Right renal pelvis (tissue), 4 donors: ENCODE measurements at places on chromosomes 12 and 14. TPM values are rescaled to one million over a fixed set of nuclear protein-coding genes. Genes with fewer than 3 reads are reported as not detected.
A peak's percentile ranks its signal among the peaks of the same experiment; 100 is the strongest.

GRCh38 chr14:57266065-57266464 lies 2.6 kb downstream of the EXOC5 start:
- no peak for DNase-seq

DNA sequence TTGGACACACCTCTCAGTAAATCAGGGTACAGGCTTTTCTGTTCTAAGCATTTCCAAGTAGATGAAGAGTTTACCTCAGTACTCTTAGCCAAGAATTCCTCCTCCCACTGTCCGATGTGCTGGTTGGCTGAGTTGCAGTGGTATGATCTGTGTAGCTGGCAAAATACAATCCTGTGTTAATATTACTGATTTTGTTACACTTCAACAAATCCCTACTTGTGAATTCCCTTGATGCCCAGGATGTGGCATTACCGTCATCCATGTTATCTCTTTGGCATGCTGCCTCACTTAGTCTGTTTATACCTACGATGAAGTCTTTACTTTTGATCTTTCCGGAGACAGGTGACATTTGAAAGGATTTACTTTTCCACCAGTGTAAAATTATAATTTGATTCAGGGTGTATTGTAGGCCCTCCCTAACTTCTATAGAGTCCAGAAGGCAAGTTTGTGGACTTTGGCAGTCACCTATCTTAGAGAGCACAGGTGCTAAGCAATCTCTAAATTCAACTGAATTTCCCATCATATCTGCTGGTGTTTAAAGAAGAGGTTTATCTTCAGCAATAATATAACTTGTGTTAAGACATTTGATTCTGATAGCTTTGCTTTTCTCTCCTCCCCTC lies 10.1 kb downstream of the CCDC196 start:
- no peak for DNase-seq

DNA sequence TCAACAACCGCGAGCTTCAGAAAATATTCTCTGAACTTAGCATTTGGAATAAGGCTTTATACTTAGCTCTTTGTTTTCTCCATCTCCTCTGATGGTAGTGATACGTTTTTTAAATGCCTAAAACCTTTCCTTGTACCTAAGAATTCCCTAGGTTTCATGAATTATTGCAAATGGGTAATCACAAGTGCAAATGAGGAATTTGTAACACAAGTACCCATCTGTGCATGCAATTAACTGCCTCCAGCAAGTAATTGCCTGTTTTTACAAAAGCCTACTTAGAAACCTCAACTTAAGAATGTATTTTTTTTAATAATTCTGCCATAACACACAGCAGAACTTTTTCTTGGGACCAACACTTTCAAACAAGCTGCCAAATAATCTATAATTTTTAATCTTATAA lies 149.2 kb downstream of the PHLDA1 start:
- no peak for DNase-seq

- no peak for DNase-seq
These were observed 46.9 kb downstream of the PHLDA1 start for GRCh38 chr12:75984577-75985182.

DNA sequence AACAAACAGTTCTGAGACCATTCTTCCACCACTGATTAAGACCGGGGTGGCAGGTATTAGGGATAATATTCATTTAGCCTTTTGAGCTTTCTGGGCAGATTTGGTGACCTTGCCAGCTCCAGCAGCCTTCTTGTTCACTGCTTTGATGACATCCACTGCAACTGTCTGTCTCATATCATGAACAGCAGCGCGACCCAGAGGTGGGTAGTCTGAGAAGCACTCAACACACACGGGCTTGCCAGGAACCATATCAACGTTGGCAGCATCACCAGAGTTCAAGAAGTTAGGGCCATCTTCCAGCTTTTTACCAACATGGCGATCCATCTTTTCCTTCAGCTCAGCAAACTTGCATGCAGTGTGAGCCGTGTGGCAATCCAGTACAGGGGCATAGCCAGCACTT lies 16.9 kb downstream of the AEBP2 start:
- DNase-seq: no peak

DNA sequence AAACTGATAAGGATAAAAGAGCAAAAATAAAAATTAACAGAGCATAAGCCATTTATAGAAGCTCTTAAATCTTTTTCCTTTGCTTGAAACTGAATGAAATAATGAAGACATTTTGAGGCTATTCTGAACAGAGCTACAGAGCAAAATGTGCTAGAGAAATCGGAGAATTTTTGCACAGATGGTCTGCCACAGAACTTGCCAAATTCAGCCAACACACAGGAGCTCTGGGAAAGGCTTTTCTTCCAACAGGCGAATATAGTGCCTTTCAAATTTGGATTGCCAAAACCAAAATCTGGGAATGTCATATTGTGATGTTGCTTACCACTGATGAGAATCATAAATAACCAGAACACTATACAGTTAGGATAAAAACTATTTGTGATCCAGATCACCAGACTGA lies 406.3 kb downstream of the RPL10L start:
- no peak for DNase-seq

DNA sequence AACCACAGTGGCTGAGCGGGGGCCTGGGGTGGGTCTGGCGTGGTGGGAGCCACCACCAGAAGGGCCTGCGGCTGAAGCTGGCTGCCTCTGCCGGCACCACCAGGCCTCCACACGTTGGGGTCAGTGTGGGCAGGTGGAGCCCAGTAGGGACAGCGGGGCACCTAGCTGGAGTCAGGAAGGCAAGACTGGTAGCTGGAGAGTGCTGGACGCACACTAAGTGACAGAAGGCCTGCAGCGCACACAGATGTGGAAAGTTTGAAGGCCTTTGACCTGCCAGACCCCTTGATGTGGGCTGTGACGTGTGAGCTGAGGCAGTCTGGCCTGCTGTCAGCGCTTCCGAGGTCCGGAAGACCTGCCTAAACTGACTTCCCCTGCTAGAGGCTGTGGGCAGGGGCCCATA lies 26.3 kb downstream of the RIN3 start:
- no peak for DNase-seq

- DNase-seq: no peak
These were observed 66.0 kb upstream of the DIO3 start for GRCh38 chr14:101495284-101495683.

- DNase-seq: no peak
These were observed 313.7 kb upstream of the DCN start for GRCh38 chr12:91496337-91496736.

GRCh38 chr12:88572781-88573549 lies 7.3 kb downstream of the KITLG start:
- no peak for DNase-seq

DNA sequence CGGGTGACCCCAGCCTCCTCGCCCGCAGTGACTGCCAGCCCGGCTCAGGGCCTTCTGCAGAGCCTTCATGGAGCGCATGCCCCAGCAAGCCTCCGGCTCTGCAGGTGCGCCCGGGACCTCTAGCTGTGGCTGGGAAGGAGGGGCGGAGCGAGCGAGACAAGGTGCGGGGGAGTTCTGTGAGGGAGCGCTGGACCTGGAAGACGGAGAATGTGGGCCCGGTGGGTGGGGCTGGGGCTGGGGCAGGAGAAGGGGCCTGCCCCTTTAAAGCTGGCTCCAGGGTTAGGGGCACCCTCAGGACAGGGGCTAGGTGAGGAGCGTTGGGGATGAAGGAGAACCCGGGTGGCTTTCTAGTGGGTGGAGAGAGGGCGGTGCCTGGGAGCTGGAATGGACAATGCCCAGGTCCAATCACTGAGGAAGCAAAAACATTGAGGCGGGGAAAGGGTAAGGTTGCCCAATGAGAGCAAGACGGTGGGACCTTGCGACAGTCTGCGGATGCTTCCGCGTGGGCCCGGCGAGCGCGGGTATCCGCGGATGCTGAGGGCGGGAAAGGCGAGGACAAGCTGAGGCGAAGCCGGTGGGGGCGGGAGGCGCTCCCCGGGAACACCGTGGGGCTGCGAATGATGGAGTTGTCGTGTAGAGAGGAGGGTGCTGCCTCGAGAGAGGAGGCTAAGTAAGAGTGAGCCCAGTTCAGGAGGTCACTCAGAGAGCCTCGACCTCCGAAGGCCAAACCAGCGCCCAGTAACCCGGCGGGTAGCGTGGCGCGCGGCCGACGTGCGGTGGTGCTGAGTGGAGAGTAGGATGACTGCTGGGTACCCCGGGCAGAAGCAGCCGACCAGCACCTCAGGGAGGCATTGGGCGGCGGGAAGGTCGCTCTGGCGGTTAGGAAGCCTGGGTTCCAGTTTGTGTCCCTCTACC lies at the start of gene GLS2:
Gene GLS2 (minus strand): TSS at position 121 of the 915 bp plus-strand sequence. CDS start 43 bp downstream, at position 78.
- DNase-seq: peak; percentile 58

DNA sequence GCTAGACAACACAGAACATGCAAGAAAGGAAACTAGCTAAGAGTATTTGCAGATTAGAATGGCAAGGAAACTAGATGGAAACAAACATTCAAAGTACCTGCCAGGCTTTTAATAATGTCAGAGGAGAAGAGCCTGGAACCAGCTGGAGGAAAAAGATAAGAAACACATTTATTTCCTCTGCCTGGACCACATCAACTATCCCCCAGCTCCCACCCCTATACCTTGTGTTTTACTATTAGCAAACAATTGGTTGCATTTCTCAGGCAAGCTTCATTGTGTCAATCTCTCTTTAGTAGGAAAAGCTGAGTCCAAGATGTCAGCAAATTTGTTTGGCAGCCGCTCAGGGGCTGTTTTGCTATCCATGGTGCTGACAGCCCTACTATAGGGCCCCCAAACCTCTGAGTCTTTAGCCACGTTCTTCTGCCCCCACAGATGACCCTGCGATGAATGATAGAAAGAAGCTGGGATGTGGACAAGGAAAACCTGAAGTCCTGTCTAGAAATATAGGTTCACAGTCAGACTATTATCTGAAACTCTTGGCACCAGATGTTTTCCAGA lies 11.6 kb upstream of the SYNDIG1L start:
- DNase-seq: no peak

DNA sequence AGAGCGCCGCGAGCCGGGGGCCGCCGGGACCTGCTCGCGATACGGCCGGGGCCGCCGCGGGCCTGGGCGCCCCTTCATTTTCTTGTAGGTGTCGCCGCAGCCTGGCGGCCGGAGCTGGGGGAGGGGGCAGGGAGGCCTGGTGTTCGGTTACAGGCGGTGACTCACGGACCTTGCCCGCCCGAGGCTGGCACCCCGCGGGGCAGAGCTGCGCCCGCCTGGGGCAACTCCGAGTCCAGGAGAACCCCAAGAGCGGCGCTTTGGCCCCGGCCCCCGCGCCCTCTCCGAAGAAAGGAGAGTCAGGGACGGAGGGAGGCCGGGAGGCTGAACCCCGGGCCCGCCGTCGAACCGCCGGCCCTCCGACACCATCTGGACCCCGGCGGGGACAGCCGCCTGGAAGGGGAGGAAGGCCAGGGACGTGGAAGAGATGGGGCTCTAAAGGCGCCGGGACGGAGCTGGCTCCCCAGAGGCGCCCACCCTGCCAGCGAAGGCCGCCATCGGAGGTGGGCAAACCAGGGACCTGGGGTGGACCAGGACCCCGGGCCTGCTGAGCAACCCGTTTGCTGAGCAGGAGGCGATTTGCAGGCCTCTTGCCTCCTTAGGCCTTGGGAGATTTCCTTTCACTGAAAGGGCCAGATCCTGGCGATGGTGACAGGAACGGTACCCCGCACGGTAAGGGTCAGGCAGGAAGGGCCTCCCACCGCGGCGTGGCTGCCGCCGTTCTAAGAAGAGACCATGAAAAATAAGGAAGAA lies 843 bp upstream of the NUAK1 start:
- no peak for DNase-seq

GRCh38 chr14:21521501-21521900 lies 4.6 kb downstream of the SALL2 start:
- no peak for DNase-seq

- DNase-seq: no peak
These were observed 68.9 kb downstream of the TESC start for GRCh38 chr12:117030187-117030900.

The ATP2B1 gene
- polyA plus RNA-seq: 105 TPM

The TRIM9 gene
- 2.2 TPM for polyA plus RNA-seq

The TBX3 gene
- polyA plus RNA-seq: 101 TPM

The ATP2A2 gene
- 152 TPM for polyA plus RNA-seq

The TPCN1 gene
- 37.7 TPM for polyA plus RNA-seq

The GALNT9 gene
- polyA plus RNA-seq: 7.7 TPM

The LBHD2 gene
- polyA plus RNA-seq: not detected

The STAT6 gene
- polyA plus RNA-seq: 114 TPM
